ENCODE measurements at places on chromosomes 12 and 14.

DNA sequence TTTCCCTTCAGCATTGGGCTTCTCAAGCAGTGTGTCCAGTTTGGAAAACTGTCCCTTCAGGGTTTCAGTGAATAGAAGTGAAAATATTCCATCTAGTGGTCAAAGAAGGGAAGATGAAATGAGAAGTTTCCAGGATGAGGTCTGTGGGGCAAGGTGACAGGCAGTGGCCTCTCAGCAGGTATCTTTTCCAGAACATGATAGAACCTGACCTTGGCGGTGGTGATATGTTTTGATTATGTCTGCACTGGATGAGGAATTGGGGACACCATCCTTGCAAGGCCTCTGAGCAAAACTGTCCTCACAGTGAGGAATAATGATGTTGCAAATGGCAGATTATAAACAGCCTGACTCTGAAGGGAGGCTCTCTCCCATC, 4.7 kb downstream of the GPX2 start:
- no peak for DNase-seq

DNA sequence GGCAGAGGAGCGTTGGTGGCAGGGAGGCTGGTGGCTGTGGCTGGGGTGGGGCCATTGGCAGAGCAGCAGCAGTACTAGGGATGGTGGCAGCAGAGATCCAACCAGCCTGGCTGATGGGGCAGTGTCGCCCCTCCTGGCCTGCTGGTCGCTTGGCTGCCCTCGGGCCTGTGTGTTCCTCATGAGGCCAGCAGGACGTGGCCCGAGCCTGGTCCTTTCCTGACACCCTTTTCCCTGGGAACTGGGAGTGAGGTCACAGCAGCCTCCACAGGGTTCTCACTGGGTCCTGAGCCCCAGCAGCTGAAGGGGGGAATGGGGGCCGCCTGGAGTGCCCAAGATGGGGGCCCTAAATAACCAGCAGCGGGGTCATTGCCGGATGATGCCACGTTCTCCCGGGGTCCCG, 46.1 kb downstream of the KIF26A start:
- DNase-seq: no peak

GRCh38 chr12:87815771-87816585, 213.2 kb downstream of the C12orf50 start:
- DNase-seq: no peak

DNA sequence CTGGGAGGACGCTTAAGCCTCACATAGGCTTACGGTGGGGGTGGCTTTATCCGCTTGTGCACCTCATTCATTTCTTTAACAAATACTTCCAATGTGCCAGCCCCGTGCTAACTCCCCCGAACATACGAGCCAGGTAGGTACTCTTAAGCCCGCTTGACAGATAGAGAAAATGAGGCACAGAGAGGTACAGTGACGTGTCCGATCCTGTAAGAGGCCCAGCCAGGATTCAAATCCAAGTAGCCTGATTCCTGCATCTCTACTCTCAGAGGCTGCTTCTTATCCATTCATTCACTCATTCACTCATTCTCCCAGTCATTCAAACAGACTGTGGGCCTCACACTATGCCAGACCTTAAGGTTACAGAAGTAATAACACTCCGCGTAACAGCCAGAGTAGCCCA, 477 bp downstream of the OAS3 start:
- no peak for DNase-seq

GRCh38 chr14:94387051-94388026, 1.1 kb downstream of the SERPINA1 start:
- DNase-seq: no peak

GRCh38 chr12:5088586-5089264, 45.0 kb downstream of the KCNA5 start:
- DNase-seq: no peak

DNA sequence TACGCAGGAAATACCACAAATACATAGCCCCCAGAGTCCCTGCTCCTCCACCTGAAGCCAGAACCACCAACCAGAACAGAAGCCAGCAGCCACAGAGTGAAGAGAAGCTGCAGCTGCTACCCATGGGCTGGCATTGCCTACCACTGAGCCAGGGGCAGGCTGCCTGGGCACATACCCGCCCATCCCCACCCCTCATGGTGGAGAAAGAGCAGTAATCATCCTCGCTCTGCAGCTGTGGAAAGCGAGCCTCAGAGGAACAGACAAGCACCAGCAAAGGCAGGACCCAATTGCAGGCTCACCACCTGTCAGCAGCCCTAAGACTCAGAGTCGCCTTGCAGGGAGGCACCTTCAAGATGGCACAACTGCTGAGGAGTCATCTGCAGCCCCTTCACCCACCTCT, 11.2 kb upstream of the CD9 start:
- DNase-seq: no peak

DNA sequence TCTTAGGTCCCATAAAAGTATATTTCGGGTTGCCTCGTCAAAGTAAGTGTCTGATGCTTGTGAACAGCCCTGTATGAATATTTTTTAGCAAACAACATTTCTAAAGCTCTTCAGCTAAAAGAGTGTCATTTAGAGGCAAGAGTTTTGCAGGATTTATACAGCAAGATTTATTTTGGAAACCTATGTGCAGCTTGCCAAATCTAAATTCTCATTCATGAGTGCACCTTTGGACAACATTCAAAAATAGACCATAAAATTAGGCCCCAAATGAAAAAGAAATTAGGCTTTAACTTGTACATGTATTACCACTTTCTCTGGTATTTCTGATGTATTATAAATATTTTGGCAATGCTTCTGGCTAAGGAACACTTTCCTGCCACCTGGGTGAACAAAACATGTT, 224.4 kb upstream of the PDZRN4 start:
- DNase-seq: no peak

- DNase-seq: no peak
Observed at GRCh38 chr14:81485372-81485771, 48.3 kb downstream of the SEL1L start.

DNA sequence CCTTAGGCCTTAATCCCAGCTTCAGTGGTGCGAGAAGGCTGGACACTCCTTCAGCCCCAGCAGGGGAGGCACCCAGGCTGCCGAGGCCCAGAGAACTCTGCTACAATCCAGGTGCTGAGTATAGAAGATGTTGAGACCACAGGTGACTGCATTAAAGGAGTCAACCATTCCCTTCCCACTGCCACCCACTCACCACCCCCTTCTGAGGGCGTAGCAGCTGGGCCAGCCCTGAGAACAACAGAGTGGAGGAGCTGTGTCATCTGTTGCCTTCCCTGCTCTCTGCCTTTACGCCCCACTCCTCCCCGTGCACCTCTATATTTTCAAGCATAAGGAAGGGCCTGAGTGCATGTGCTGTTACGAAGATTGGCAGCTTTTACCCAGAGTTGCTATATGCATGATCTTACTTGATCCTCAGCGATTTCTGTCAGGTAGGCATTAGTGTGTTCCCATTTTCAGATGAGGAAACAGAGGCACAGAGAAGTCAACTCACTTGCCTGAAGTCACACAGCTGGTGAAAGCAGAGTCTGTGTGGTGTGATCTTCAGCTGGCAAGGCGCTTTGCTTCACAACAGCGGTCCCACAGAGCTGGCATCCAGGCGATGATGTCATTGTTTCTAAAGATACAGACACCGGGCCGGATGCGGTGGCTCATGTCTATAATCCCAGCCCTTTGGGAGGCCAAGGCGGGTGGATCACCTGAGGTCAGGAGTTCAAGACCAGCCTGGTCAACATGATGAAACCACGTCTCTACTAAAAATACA, 46.7 kb downstream of the RIN3 start:
- DNase-seq: no peak

DNA sequence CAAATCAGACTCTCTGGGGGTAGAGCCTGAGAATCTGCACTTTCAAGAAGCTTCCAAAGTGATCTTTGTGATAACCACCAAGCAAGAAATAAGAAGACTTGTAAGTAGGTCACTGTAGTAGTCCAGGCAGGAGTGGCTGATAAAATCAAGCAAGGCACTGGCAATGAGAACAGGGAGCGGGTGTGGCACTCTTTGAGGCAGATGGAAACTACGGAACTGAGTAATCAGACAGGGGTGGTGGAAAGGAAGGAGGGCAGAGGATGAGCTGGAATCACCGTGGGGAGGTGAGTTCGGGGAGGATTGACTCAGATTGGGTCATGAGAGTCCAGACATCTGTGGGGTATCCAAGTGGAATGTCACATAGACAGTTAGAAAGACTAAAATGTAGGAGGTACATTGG, 44.4 kb upstream of the PLXNC1 start:
- DNase-seq: no peak

- no peak for DNase-seq
Observed at GRCh38 chr12:117365049-117365616, 3.7 kb upstream of the NOS1 start.

GRCh38 chr12:111841236-111841749, 735 bp upstream of the MAPKAPK5 start:
- no peak for DNase-seq

DNA sequence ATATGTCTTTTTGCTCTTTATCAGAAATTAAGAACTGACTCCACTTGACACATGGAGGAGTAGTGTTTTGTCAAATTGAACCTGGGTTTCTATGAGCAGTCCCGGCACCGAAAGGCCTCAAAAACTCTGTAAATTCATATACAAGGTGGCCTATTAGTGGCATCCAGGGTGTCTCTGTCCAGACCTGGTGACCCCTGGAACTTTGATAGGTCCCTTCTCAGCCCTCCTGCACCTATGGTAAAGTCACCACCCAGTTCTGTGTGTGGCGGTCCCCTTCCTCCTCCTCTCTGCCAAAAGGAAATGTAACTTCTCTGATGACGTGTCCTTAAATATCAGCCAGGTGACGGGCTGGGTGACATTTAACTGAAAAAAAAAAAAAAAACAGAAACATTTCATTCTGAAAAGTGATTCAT, 204.0 kb upstream of the FOXN3 start:
- DNase-seq: no peak

DNA sequence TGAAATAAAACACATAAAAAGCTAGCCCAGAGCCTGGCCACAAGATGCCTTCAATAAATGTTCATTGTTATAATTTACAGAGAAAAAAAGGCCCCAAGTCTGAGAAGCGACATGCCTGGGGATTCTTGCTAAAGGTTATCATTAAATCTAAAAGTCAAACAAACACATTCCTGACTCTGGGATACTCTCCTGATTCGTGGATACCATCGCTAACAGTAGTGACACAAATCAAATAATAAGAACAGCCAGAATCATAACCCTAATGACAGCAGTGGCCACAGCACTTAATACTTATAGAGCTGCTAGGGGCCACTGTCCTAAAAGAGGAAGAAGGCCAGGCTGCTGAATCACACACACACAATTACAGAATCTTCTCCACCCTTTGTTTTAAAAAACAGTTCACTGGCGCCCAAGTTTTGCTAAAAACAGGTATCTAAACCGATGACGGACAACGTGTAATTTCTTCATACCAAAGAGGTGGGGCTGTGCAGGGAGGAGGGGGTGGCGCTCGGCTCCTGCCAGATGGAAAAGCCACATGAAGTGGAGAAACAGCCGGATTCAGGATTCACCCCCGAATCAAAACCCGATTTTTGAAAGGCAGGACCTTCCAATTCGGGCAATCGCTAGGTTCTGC, 1.2 kb downstream of the CLIP1 start:
- DNase-seq: no peak

DNA sequence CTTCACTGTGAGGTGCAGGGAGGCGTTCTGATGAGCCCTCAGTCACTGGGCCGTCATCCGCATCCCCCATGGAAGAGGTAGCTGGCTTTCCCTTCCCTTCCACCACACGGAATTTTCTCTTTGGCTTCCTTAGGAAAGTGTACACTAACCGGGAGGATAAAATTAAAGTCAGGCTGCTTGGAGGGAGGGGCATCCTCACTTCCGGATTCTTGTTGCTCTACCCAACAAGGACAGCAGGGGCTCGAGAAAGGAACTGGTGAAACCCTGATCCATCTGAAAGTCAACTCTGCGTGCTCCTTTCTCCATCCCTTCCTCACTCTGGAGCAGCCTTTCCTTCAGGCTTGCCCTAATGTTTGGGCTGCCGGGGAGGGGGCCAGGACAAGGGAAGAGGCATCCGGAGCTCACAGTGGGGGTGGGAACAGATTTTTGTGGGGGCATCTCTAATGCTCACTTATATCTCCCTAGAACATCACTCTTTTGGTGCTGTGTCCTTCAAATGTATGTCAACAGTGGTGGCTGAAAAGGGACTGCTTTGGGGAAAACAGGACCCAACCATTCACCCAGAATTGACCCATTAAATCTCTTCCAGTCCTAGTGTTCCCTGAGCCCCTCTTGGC, 101.4 kb upstream of the FKBP4 start:
- DNase-seq: no peak

- DNase-seq: no peak
Observed at GRCh38 chr14:40317690-40318089, 885.5 kb upstream of the FBXO33 start.

GRCh38 chr12:51020448-51021182, 5.6 kb downstream of the SLC11A2 start:
- DNase-seq: no peak

DNA sequence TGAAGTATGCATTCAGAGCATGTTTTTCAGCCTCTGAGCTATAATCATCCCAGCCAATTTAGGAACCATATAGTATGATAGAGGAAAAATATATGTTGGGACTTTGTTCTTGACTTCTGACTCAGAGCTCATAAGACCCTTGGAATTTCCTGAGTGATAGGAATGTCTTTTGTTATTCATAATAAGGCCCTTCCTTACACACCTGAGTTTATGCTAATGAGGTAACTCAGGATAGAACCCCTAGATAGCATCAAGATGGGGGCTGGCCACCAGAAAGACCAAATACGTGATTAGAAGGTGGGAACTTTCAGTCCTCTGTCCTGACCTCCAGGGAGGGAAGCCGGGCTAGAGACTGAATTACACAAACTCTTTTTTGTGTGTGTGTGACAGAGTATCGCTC, 32.4 kb upstream of the PLEK2 start:
- DNase-seq: no peak

GRCh38 chr14:60309867-60310552, 61.0 kb downstream of the PPM1A start:
- no peak for DNase-seq

DNA sequence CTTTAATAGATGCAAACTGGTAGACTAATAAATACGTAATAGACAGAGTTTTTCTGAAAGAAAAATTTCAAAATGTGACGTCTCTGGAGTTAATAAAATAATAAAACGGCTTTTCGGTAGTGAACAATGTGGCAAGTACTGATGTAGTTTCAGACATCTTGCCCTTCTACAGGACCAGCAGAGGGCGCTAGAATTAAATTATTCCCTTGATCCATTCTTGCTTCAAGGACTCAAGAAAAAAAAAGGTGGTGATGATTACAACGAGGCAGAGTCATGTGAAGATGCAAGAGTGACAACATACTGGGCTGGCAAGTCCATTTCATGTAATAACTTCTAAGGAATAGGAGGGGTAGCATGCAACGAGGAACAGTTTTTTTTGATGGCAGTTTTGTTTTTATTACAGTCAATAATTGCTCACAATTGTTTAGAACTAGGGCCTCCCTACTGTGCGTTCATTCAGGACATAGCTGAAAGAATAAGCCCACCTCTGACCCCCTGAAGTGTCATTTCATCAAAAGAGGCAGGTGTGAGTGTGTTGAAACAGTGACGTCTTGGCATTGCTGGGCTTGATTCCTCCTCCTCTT, 101.0 kb upstream of the GZMB start:
- peak; percentile 77 for DNase-seq

DNA sequence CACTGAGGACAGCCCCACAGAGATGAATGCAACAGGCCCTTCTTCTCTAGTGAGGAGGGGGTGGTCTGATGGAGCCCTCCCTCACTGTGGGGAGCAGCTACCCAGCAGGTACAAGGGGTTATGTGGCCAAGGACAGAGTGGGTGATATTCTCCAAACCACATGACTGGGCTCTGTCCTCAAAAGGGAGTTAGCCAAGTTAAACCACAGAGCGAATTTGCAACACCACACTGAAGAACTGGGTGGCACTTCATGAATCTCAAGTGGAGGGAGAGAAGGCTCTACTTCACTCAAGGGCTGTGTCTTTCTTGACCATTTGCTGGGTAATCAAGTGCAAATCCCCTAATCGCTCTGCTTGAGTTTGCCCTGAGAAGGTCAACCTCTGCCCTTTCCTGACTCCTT, 12.5 kb downstream of the GPR68 start:
- no peak for DNase-seq
